ENCODE measurements at places on chromosomes 1 and 21. TPM values are rescaled to one million over a fixed set of nuclear protein-coding genes. Genes with fewer than 3 reads are reported as not detected.
A peak's percentile ranks its signal among the peaks of the same experiment; 100 is the strongest.

UCK2 gene
- total RNA-seq, result 43.8 TPM

CCDC17 gene
- 1.5 TPM for total RNA-seq

GUCA2A gene
- not detected for total RNA-seq

IFNLR1 gene
- 3.3 TPM for total RNA-seq

SLC27A3 gene
- total RNA-seq, result 10.1 TPM

NDUFV3 gene
- 24.4 TPM for total RNA-seq

TMEM240 gene
- total RNA-seq, result 13.3 TPM

MASP2 gene
- 0.09 TPM for total RNA-seq

GRCh38 chr1:21904704-21905520, 32.2 kb downstream of the HSPG2 start:
- no peak for DNase-seq
- no peaks in the 10 kb centered on the region for H3K36me3 ChIP-seq
- peaks cover 22% of the 10 kb centered on the region for H3K4me1 ChIP-seq
- H3K27ac ChIP-seq, result no peak overlapping the region

GRCh38 chr1:168958562-168959289, 147.8 kb upstream of the ATP1B1 start:
- no peaks in the 10 kb centered on the region for H3K36me3 ChIP-seq
- H3K4me1 ChIP-seq, result no peaks in the 10 kb centered on the region
- no peak overlapping the region for H3K27ac ChIP-seq
- no peak for DNase-seq
- no peaks in the 10 kb centered on the region for H3K27me3 ChIP-seq

- H3K4me3 ChIP-seq, result no peak overlapping the region
- no peaks in the 10 kb centered on the region for H3K36me3 ChIP-seq
- peaks cover 12% of the 10 kb centered on the region for H3K4me1 ChIP-seq
- DNase-seq, result no peak
- H3K27ac ChIP-seq, result no peak overlapping the region
These were observed 4.7 kb upstream of the ITGB2 start for GRCh38 chr21:44925378-44925755.

DNA sequence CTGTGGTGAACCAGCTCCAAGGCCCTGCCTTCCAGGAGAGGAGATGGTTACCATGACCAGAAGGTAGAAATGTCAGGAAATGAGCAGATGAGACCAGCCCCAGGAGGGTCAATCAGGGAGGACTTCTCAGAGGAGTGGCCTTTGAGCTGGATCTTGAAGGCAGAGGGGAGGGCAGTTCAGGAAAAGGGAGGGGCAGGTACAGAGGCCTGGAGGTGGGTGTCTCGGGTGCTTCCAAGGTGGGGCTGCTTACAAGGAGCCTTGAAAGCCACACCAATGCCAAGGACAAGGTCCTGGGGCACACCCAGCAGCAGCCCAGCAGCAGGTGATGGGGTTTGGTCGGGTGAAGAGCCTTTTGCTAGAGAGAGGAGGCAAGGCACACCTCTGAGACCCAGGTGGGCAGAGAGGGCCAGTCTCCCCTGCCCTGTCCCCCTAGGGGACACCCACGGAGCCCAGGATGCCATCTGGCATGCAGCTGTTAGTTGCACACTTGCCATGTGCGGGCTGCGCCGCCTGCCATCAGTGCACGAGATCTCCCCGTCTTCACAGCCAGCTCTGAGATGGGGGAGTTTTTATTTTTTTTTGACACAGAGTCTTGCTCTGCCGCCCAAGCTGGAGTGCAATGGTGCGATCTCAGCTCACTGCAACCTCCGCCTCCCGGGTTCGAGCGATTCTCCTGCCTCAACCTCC, 18.5 kb downstream of the SLC66A1 start:
- DNase-seq, result no peak
- H3K4me1 ChIP-seq, result no peaks in the 10 kb centered on the region
- no peaks in the 10 kb centered on the region for H3K36me3 ChIP-seq
- no peak overlapping the region for H3K27ac ChIP-seq

- H3K27me3 ChIP-seq, result no peaks in the 10 kb centered on the region
- no peak for DNase-seq
- H3K27ac ChIP-seq, result no peak overlapping the region
These were observed 92.4 kb upstream of the DPT start for GRCh38 chr1:168821434-168821833.

DNA sequence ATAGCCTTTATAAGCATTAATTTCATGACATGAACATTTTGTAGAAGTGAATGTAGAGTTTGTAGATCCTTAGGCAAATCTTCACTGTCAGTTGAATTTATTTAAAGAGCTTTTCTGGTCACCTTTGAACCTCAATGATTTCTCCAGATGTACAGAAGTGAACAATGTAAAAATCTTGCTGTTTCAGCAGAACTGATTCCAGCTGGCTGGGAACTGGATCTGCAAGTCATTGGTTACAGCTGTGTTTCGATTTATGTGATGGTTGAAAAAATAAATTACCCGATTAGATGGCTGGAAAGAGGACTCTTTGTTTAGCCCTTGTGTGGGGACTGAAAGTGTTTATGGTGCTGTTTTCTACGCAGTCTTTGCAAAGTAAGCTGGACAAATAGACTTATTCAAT, 849.8 kb downstream of the USP25 start:
- no peaks in the 10 kb centered on the region for H3K4me1 ChIP-seq
- DNase-seq, result no peak
- no peaks in the 10 kb centered on the region for H3K27me3 ChIP-seq
- no peak overlapping the region for H3K27ac ChIP-seq
- H3K4me3 ChIP-seq, result no peak overlapping the region

DNA sequence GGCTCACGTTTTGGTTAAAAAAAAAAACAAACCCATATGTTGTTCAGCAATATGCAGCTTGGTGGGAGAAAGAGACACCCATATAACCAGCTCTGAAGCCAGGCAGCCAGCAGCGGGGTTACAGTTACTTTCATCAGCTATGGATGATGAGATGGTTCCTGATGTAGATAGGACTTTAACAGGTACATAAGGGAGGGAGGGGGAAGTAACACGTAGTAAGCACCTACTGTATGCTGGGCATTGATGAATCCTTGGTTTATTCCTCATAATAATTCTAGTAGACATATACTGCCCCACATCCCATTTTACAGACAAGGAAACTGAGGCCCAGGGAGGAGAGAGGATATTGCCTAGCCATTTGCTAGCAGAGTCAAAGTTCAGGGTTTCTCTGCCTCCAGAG, 2.0 kb downstream of the SLC1A7 start:
- DNase-seq, result no peak
- H3K4me1 ChIP-seq, result peaks cover 13% of the 10 kb centered on the region
- H3K27me3 ChIP-seq, result no peaks in the 10 kb centered on the region
- H3K36me3 ChIP-seq, result peaks cover 3% of the 10 kb centered on the region
- no peak overlapping the region for H3K27ac ChIP-seq

- peaks cover 11% of the 10 kb centered on the region for H3K4me1 ChIP-seq
- H3K27me3 ChIP-seq, result no peaks in the 10 kb centered on the region
- H3K27ac ChIP-seq, result no peak overlapping the region
These were observed 16.0 kb downstream of the MEF2D start for GRCh38 chr1:156484480-156485058.

DNA sequence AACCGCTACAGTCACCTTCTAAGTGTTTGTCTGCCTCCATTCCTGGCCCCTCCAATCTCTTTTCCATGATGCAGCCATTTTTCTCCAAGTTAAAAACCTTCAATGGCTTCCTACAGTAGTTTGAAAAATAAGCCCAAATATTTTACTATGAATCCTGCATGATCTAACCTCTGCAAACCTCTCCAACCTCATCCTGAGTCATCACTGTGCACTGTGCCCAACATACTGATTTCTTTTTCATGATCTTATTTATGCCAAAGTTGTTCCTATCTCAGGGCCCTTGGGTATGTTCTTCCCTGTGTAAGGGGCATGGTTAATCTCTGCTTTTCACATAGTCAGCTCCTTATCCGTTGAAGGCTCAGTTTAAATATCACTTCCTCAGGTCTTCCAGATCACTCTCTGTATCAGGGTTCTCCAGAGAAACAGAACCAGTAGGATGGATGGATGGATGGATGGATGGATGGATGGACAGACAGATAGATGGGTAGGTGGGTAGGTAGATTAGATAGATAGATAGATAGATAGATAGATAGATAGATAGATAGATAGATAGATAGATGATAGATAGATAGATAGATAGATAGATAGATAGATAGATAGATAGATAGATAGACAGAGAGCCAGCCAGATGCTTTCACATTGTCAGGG, 18.1 kb upstream of the PTPN14 start:
- no peak overlapping the region for H3K4me3 ChIP-seq
- no peak for DNase-seq
- H3K27ac ChIP-seq, result no peak overlapping the region
- no peaks in the 10 kb centered on the region for H3K27me3 ChIP-seq
- H3K4me1 ChIP-seq, result no peaks in the 10 kb centered on the region

GRCh38 chr21:39715804-39716397, 29.1 kb upstream of the IGSF5 start:
- H3K27ac ChIP-seq, result no peak overlapping the region
- H3K4me1 ChIP-seq, result no peaks in the 10 kb centered on the region
- H3K36me3 ChIP-seq, result no peaks in the 10 kb centered on the region
- no peaks in the 10 kb centered on the region for H3K27me3 ChIP-seq
- peak; percentile 72 for DNase-seq

DNA sequence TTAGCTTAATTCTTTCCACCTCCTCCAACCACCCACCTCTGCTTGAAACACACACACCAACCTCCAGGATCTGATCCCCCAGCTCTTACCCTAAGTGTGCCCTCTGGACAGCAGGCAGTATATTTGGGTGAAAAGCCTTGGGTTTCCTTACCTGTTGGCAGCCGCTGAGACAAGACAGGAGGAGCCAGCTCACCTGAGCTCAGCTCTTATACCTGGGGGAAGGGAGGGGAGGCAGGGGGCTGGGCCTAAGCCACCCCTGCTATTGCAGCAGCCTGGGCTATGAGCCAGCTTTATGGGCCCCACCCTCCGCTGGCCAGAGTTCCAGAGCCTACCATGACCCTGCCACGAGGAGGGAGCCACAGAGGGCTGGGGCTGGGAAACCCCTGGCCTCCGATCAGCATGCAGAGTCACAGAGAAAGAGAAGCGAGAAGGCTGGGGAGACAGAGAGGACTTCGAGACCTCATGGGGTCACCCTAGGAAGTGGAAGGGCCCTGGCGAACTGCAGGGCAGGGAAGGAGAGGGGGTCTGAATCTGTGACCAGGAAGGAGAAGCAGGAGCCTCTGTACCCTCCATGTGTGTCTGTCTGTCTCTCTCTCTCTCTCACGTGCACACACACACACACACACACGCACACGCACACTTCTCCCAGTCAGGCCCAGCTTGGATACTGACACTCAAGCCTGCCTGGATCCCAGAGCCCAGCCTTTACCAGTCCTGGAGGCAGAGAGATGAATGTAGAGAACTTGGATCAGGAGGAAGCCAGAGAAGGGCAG, at the start of gene S100A14:
TSS of gene S100A14 (minus strand) at position 182 of the 773 bp plus-strand sequence. CDS start 467 bp downstream, outside the sequence.
- no peak within 1 kb of the TSS for H3K27ac ChIP-seq
- H3K4me3 ChIP-seq, result no peak within 1 kb of the TSS
- no peaks in the 10 kb centered on the region for H3K27me3 ChIP-seq
- H3K4me1 ChIP-seq, result peaks cover 16% of the 10 kb centered on the region

DNA sequence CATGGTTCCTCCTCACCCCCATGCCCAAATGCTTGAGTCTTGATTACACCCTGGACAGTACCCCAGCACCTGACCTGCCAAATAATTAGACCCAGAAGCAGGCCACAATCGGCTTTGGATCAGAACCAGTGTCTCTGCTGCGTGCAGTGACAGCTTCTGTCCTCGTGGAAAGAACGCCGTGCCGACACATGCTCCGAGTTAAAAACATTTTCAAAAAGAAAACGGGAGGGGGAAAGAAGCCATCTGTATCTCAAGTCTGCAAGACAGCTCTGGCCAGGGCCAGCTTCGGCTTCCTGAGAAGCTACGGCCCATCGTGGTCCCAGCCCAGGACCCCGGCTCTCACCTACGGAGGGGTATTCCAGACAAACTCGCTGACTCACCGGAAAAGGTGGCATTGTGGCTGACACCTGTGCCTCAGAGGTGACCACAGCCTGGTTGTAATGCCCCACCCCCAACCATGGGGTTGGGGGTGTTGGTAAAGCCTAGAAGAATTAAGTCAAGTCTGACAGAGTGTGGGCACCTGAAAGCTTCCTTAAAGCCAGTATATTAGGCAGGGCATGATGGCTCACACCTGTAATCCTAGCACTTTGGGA, 25.8 kb downstream of the SSBP3 start:
- H3K27me3 ChIP-seq, result no peaks in the 10 kb centered on the region
- DNase-seq, result no peak
- H3K27ac ChIP-seq, result peak overlapping the region; percentile 17
- no peak overlapping the region for H3K4me3 ChIP-seq
- H3K4me1 ChIP-seq, result peaks cover 55% of the 10 kb centered on the region
